ENCODE measurements at places on chromosomes 1 and 21. TPM values are rescaled to one million over a fixed set of nuclear protein-coding genes. Genes with fewer than 3 reads are reported as not detected.

Gene BSND
- total RNA-seq = 0.06 TPM

Gene FMO3
- not detected for total RNA-seq

Gene ATP6V1G3
- not detected for total RNA-seq

Gene LCE3A
- total RNA-seq = not detected

Gene AADACL4
- not detected for total RNA-seq

Gene NBPF12
- 16.4 TPM for total RNA-seq

Gene TMPRSS3
- 163 TPM for total RNA-seq

Gene VTCN1
- not detected for total RNA-seq

Gene MXRA8
- 0.56 TPM for total RNA-seq

Gene SPRR3
- total RNA-seq = not detected

Gene TMCC2
- total RNA-seq = 2.6 TPM

Gene CDC20
- 127 TPM for total RNA-seq

Gene SV2A
- 5.8 TPM for total RNA-seq

- ATAC-seq = peak; percentile 86
Observed at GRCh38 chr1:169044296-169044695, 62.2 kb upstream of the ATP1B1 start.

DNA sequence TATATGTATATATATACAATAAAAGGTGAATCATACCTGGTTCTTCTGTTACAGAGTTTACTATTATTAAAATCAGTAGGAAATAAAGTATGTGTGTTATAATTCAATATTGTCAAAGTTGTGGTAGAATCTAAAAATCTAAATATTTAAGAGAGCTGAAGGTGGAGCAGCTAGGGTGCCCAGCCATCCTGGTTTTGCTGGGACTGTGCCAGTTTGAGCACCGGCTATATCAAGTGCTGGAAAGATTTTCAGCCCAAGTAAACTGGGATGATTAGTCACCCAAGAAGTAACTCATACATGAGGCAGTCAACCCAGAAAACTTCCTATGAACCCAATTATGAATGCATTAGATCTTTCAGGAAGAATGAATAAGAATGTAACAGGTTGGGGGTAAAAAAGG lies 16.9 kb upstream of the KRTAP19-5 start:
- ATAC-seq = no peak

GRCh38 chr1:76093522-76094312 lies 19.2 kb downstream of the ST6GALNAC3 start:
- ATAC-seq = no peak

DNA sequence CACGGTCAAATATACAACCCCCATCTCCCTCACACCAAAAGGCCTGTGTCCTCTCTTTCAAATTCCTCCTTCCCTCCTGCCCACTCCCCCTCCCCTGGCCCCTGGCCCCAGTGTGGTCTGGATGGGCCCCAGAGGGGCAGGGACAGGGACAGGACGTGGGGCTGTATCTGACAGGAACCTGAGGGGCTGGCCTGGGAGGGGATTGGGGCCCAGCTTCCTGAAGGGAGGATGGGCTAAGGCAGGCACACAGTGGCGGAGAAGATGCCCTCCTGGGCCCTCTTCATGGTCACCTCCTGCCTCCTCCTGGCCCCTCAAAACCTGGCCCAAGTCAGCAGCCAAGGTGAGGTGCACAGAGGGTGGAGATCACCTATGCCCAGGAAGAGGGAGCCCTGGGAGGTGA lies at the start of gene MPL:
Gene MPL (plus strand): TSS at position 231 of the 400 bp plus-strand sequence. CDS start 31 bp downstream, at position 262.
- no peak for ATAC-seq

DNA sequence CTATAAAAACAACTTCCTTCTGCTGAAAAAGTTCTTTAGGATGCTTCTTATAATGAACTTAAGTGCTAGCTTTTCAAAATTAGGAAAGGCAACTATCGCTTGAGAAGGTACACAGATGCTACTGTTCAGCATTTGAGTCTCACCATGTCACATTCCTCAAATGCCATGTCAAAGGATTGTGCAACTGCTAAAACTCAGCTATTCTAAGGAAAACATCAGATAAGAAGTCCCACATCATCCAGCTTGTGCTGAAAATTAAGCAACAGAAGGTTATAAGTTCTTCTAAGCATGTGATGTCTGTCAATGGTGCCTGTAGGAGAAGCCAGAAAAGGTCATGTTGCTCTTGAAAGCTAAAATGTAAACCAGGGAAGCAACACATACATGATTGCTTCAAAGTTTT lies 36.5 kb downstream of the MCOLN2 start:
- no peak for ATAC-seq

DNA sequence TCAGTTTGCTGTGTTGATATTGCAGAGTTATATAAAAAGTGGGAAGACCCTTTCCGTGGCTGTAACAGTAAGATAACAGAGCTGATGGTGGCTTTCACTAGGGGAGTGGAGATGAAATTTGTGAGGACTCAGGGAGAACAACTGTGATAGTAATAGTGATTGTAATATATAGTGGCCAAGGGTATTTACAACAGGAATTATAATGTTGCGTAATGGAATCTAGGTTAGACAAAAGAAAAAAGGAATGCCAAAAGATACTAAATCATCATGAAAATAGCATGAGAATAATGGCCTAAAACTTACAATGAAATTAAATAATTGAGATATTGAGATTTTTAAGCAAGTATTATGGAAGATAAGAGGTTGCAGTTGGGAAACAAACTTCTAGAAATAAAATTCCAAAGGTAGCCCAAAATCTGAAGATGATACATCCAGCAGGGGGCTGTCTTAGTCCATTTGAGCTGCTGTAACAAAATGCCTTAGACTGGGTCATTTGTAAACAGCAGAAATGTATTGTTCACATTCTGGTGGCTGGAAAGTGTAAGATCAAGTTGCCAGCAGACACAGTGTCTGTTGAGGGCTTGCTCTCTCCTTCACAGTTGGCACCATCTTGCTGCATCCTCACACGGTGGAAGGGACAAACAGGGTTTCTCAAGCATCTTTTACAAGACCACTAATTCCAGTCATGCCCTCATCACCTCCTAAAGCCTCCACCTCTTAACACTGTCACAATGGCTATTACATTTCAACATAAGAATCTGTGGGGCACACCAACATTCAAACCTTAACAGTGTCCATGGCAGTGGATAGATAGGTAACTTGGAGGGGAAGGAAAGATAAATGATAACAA lies 711.2 kb downstream of the MRPL39 start:
- ATAC-seq = no peak

GRCh38 chr1:231778009-231778719 lies 151.6 kb downstream of the DISC1 start:
- ATAC-seq = no peak

- ATAC-seq = no peak
Observed at GRCh38 chr21:20631633-20632032, 366.6 kb upstream of the NCAM2 start.

DNA sequence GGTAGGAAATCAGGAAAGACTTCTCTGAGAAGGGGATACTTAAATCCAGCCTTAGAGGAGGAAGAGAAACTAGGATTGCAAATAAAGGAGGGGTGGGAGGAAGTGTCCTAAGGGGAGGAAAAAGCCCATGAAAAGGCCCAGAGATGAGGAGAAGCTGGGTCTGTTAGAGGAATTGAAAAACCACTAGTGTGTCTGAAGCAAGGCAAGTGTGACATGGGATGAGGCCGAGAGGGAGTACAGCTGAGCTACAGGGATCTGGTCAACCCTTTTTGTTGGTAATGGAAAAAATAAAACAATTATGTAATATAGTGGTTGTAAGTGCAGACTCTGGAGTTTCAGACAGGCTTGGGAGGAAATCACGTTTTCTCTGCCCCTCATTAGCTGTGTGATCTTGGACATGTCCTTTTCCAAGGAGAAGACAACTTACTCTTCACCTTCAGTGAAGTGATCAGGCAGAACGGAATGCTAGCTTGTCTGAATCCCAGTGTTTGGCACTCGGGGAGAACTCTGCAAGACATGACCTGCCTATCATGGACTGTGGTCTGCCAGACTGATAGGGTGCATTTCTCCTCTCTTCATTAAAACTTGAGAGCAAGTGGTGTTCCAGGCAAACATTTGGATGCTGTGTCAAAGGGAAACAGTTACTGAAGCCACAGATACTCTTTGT lies 7.4 kb upstream of the S100A10 start:
- ATAC-seq = no peak

DNA sequence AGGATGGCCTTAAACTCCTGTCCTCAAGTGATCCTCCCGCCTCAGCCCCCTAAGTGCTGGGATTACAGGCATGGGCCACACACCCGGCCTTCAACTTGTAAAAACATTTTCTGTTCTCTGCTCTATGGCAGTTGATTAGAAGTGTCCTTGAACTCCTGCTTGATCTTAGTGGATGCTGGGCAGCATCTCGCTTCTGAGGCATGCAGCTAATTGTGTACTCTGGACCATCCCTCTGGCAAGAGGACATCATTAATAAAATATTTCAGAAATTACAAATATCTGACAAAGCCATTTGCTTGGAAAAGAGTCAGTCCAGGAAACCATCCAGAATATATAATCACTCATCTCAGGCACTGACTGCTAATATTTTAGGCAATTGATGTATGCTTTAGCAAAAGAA lies 8.1 kb downstream of the NGF start:
- no peak for ATAC-seq

DNA sequence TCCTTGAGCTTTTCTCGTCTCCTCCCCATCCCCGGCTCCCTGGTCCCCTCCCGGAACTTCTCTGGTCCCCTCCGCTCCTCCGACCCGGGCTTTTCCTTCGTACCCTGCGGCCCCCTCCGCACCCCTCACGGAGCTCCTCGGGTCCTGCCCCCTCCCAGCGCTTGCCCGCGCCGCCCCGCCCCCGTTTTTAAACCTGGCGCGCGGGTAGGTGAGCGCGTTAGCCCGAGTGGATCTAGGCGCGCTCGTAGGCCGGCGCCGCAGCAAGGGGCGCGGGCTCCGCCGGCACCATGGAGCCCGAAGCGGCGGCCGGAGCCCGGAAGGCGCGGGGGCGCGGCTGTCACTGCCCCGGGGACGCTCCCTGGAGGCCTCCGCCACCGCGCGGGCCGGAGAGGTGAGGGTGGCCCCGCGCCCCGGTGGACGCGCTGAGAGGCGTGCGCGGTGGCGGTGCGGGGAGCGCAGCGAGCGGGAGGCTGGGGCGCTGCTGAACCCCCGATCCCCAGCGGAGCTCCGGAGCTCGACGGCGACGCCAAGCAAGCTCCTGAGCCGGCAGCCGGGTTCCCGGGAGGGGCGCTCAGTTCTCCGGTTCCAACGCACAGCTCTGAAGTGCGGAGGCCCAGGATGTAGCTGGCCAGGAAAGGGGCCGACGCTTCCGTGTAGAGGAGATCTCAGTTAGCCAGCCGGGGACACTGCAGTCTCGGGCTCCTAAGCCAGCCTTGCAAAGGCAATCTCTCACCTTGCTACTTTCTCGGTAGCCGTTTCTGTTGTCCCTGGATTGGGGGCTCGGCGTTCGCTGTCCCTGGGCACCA lies at the start of gene RIPPLY3:
Gene RIPPLY3 (plus strand): TSS at position 217 of the 806 bp plus-strand sequence. CDS start 71 bp downstream, at position 288.
- peak; percentile 46 for ATAC-seq

- ATAC-seq = no peak
Observed at GRCh38 chr1:165696625-165697100, 1.7 kb downstream of the ALDH9A1 start.

DNA sequence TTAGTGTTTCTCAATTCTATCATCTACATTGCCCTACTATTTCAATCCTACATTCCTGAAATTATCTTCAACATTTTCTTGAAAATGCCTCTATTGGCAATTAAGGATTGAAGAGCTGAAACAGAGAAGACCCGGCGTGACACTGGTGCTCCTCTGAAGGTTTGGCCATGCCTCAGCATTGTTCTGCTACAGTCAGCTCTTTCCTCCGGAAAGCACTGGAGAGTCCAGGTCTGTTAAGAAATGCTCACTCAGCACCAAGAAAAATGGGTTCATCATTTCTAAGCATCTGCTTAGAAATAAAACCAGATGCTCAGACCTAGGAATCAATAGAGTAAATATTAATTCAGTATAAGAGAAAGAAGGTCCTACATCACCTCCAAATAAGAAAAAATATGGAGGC lies 58.8 kb downstream of the WARS2 start:
- no peak for ATAC-seq

DNA sequence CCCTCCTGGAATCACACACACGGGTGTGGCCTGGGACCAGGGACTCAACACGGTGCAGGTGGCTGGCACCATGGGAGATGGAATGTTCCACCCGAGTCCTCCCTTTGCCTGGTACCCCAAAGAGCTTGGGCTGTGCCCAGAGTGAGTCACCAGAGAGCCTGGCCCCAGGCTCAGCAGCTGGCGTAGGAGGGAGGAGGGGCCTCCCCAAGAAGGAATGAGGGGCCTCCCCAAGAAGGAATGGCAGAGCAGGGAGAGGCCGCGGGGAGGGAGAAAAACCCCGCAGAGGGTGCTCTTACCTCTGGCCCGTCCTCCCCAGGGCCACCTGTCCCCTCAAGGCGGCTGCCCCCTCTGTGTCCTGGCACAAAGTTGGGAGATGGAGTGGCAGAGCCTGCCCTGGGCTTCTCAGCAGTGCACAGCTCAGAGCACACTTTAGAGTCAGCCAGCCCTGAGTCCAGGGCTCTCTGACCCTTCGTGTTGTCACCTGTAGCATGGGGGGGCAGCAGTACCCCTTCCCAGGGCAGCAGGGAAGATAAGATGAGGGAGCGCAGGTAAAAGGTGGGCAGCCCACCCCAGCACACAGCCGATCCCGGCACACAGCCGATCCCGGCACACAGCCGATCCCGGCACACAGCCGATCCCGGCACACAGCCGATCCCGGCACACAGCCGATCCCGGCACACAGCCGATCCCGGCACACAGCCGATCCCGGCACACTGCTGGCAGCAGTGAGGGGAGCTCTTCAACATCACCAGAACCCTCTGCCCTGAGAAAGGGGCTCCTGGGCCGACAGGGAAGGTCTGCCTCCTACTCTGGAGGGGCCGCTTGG lies 20.2 kb upstream of the KCNAB2 start:
- ATAC-seq = peak; percentile 28

DNA sequence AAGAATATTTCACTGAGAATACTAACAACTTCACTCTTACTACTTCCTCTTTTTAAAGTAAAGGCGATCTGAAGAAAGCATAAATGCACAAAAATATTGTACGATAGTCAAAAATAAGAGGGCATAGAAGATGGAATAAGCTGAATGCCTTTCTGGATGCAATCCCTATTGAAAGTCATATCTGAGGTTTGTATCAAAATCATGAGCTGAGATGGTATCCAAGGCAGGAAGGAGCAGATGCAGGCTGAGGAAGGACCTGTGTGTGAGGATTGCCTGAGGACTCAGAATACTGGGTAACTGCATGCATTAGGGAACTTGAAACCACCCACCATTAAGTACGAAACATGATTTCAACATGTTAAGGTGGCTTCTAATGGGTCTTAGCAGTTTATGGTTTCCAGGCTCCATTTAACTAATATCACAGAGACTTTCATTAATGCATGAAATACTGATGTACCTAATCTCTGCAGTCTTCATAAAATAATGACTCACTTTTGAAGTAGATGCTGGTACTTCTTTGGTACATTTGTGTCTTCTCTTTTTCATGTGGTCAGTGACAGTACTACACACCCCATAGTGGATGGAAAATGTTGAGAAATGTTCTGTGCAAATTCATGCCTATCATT lies 29.6 kb upstream of the RGS1 start:
- no peak for ATAC-seq

- ATAC-seq = peak; percentile 99
Observed at GRCh38 chr1:168628807-168629206, 52.4 kb downstream of the XCL1 start.

DNA sequence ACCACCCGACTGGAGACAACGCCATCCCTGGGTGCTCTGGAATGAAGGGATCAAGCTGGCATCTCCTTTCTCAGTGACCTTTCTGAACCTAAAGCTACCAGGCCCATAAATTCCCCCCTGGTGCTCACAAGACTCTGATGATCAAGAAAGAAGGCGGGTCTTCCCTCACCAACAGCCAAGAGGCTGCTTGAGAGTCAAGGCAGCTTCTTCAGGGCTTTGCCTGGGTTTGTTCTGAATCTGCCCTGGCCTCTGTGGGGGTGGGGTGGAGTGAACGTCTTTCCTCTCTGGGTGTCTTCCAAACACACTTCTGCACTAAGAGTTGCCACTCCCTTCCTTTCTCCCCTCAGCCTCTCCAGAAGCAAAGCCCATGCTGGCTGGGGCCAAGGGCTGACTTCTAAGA lies 36.1 kb downstream of the CD247 start:
- ATAC-seq = peak; percentile 35

Measured in activated T-helper 17 cell treated with anti-CD3 and anti-CD28 coated beads, Interleukin-2, amount 50 U/mL, for 72 hours (primary cell).